Hypothalamus (tissue), 51 donors: ENCODE measurements at places on chromosomes 3 and 15.

DNA sequence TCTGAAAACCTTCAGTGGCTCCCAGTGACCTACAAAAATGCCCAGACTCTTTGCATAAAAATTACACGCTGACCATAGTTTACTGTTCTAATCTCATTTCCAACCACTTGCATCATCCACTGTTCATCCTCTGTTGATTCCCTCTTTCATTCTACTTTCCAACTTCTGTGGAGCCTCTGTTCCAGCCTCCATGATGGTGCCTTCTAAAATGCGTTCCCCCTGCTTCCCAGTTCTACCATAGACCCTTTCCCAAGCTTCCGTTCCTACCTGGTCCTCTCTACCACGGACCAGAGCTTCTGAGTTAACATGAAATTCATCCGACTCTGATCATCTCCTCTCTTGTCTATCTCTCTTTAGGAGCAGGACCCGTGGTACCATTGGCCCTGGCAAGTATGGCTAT is 127.0 kb downstream of the THSD4 start:
- DNase-seq, result no peak

DNA sequence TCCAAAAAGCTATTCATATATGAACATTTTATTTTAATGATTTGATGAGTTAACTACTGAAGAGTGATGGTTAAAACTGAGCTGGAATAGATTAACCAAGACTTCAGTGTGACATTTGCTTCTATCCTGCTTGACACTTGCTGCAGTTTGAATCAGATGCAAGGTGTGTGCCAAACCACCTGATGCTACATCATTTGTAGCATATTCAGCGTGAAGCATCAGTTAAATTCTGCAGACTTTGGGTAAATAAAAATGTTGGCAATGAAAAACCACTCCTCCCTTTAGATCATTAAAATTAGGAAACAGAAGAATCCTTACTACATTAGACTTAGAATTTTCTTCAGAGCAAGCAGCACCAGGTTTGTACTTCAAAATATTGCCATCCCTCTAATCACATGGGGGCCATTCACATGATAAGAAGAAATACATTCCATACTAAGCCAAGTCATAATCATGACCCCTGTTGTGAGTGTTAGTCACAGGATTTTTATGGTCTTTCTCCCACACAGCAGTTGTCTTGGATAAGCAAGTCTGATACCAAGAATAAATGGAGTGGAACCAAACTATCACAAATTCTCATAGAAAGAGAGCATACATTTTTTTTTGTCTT is 160.7 kb upstream of the TNIK start:
- no peak for DNase-seq

GRCh38 chr15:42147431-42147735 is 9.1 kb downstream of the PLA2G4F start:
- no peak for DNase-seq

DNA sequence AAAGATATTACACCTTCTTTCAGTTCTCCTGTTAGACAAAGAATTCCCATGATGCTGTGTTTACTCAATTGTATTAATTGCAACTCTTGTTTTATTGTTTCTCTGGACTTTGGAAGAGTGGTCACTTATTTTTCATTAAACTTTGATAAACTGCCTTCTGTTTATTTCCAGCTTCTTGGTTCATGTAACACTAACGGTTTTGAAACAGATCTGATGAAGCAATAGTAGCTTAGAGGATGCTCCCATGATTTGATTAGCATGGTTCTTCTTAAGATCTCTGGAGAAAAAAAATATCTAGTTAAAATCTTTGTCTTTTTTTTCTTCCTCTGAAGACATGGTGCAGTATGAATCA is 90.1 kb downstream of the FNDC3B start:
- DNase-seq, result no peak

DNA sequence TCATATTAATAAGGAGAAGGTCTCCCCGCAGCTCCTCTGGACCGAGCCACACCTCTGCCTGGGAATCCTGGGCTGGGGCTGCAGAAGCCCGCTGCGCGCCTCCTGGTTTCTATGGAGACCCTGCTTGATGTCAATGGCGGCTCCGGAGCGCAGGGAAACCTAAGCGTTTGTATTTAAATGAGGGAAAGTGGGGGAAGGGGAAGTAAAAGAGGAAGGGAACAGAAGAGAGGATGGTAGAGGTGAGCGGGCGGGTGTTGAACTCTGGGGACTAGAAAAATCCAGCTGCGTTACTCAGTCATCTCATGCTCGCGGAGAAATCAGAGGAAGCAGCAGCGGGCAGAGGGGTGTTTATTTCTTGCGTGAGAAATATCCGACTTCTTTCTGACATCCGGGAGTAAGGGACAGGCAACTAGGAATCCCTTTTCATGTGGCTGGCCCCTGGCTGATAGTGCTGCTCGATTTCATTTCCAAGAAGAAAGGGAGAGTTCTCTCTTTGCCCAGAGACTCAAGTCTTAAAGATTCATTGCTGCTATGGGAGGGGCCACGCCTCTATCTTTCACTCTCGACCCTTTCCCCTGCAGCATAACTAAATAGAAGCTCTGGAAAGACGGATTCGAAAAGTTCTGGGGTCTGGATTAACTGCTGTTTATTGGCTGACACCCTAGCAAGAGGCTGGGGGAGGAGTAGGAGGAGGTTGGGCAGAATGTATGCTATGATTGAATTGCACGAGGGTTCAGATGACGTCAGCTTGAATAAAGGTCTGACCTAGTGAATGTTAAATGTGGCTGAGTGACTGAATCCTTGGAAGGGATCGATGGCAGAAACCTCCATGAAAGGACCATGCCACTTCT is 110.5 kb upstream of the GAP43 start:
- peak; percentile 14 for DNase-seq

DNA sequence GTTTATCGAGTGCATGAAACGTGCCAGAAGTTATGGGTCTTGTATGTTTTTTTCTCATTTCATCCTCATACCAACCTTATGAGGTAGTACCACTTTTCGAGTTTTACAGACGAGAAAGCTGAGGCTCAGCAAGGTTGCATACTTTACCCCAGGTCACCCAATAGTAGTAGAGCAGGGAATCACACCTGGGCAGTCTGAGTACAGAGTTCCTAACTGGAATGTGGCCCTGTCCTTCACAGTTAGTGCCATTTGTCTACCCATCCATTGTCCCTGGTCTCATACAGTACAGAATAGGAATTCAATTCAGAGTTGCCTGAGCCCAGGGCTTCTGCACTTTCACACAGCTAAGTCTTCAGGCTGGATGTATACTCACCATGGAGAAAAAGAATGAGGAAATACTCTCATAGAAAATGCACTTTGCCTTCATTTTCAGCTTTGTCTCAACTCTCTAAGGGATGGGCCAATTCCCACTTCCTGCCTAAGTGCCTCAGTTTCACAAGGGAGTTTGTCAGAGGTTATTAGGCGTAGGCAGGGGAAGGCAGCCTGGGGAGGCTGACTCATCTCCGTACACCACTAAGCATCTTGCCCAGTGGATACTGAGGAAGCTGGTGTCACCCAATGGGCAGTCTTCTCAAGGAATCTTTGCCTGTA is 93.2 kb downstream of the TMEM212 start:
- no peak for DNase-seq

DNA sequence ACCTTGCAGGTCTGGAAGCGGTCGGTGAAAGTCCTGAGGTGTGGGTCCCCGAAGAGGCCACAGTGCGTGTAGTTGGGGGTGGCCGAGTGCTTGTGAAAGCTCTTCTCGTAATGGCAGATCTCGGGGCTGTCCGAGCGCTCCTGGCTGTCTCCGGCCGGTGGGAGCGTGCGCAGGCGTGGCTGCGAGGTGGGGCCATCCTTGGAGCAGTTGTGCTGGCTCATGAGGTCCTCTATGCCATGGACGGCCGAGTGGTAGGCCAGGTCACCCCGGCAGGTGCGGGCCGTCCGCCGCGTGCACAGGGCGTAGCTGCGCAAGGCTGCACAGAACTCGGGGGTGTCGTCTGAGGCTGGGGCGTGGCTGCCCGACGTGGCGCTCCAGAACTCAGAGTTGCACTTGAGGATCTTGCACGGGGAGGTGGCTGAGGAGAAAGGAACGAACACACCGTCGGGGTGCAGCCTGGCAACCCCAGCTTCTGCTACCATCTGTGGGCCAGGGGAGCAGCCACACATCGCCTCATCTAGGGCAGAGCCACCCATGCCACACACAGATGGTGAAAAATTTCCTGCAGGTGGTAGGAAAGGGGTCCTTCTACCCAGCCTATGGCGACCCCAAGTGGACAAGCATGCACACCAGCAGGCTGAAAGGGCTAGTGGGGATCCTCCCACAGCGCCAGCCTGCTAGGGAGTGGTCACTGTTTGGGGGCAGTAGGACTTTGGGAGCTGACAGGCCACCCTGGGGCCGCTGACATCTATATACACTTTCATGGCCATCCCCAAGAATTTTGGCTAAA is 36.7 kb downstream of the RGMA start:
- DNase-seq, result no peak

- no peak for DNase-seq
Measured at GRCh38 chr3:142648950-142649349, 52.8 kb downstream of the PLS1 start.

DNA sequence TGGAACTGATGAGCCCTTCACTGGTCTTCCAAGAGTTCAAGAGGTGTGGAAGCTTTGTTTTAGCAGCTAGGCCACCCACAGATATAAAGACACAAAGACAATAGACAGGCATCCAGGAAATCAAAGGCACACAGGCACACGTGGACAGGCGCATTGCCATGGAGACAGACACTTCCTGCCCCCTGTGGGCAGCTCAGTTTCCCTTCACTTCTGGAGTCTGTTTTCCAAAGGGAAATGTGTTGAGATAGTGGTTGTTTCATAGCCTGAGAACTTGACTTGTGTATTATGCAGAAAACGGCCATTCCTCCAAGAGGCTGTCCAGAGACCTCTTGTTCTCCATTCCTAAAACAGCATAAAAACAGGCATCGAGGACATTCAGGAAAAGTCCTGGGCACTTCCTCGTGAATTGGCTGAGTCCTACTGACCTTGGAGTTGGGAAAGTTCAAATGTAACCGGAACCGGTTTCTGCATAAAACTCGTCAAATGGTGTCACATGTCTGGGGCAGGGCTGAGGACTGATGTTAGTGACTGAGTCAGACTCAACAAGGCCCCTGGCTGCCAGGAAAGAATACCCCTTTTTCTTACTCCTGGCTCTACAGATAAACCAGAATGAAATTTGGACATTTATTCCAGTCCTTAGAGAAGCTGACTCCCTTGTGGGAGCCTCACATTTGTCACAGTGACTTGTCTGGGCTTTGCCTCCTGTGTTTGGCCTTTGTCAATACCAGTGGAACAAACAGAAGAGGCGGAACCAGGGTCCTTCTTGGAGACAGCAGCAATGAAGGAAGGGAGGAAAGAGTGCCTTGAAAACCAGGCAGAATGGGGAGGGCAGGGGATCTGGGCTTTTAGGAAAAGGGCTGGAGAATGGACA is 1.3 kb downstream of the ALPK3 start:
- no peak for DNase-seq

GRCh38 chr15:95363646-95364045 is 966.9 kb upstream of the NR2F2 start:
- DNase-seq, result no peak

DNA sequence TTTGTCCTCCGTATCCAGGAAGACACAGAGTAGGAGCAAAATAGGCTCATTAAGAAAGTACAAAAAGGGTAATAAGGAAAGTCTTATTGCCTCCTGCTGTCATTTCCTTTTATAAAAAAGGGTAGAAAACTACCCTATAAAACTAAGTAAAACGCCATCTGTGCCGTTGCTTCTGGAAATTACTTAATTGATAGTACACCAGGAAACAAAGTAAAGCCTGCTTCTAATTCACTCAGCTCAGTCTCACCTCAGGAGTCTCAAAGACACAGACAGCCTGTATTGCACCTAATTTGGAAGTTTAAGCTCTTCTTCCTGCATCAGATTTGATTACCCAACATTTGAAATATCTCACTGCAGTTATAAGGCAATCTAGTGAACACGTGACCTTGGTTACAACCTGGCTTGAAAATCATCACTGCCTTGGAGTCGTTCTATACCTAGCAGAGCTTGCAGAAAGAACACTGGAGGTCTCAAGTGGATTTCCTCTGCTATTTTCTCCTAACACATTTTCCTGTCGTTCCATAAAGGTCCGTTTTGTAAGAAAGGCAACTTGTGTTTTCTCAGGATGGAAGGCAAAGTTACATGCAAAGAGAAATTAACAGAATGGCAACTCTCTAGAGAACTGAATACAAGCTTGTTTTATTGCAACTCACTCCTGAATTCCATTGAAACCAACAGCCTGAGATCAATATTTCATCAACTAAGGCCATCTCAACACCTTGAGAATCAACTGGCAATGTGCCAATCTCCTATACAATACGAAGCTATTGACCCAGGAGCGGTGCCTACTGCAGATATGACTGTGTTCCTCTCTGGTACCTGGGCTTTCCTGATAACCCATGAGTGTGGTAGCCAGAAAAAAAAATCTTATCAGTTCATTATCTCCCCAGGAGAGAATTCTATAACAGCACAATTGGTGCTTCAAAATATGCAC is 203.3 kb upstream of the LMCD1 start:
- no peak for DNase-seq

GRCh38 chr3:168888781-168889180 is 774.7 kb downstream of the MECOM start:
- no peak for DNase-seq

DNA sequence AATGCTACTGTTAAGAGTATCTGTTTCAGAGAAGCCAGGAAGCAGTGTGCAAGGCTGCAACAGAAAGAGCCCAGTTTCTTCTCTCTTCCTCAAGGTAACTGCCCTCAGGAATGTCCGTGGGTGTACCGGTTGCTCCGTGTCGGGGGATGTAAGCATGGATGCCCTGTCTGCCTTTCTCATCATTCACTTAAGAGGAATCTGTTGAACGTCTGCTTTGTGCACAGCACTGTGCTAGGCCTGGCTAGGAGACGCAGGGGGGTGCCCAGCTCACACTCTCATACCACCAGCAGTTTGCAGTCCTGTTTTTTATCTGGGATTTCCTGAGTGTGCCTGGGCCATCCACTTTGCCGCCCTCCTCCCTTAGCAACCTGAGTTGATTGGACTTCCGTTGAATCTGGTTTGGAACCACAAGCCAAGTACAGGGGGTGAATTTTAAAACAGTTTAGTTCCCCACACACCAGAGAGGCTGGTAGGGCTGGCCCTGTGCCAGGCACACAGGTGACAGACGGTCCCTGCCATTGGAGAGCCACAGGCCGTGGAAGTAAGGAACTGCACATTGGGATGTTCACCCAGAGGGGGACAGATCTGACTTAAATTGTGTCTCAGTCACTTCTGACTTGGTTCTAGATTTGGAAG is 11.2 kb downstream of the BOC start:
- no peak for DNase-seq

DNA sequence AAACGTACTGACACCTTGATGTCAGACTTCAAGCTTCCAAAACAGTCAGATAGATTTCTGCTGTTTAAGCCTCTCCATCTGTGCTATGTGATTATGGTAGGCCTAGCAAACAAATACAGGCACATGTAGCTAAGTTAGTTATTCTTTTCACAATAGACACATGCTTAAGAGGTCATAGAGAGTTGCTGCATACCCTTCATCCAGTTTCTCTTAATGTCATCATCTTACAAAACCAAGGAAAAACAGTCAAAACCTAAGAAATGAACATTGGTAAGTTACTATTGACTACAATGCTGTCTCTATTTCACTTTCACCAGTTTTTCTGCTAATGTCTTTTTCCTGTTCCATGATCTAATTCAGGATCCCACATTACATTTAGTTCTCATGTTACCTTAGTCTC is 946.8 kb downstream of the TUSC7 start:
- DNase-seq, result no peak
